ENCODE measurements at places on chromosomes 5 and 9.

DNA sequence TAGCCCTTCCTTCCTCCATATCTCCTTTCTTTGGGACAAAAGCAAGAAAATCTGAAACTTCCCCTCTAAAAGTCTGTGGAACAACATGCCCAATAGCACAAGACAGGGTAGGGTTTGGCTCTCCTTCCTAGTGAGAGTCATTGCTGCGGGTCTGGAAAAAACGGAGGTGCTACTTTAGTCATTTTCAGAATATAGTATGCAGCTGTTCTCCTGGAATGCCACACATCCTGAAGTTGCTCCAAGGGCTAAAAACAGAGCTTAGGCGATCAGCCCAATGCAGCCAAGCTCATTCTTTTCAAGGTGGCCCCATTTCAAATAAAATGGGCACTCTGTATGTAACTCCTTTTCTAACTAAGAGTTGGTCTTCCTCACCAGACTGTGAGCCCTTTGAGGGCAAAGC lies 39.5 kb upstream of the MYOT start:
- no peak for DNase-seq

- DNase-seq, result peak; percentile 53
Measured at GRCh38 chr9:71446473-71447411, 321.6 kb downstream of the CEMIP2 start.

GRCh38 chr9:110650991-110651411 lies 17.6 kb upstream of the MUSK start:
- peak; percentile 94 for DNase-seq

DNA sequence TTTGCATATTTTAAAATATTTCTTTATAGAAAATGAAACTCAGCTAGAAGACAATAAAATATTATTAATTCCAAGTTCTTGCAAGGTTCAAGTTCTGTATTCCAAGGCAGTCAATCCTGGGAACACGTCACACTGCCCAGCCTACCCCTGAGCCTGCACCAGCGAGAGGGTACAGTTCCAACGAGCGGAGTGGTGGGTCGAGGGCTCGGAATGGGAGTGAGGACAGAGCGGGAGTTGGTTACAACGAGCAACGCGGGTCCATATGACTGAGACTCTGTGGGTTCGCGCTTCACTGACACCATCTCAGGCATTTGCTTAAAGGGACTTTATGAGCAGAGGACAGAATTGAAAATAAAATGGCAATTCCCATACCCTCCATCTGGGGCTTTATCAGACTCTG lies 40.0 kb upstream of the SPTLC1 start:
- DNase-seq, result no peak

DNA sequence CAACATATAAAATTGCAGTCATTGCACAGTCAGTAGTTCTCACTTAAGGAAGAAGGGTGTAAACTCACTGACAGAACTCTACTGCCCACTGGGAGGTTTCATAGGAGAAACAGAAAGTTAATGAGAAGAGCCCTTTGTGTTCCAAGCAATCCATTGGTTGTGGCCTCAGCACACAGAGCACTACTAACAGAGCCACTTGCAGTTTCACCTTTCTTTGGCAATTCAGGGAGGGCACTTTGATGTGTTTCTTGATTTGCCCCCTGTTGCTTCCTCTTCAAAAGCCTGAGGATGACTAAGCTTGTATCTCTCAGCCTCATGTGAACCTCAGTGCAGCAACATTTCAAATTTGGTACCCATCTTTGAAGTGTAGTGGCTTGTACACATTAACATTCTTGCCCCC lies 409.4 kb downstream of the DMRTA1 start:
- no peak for DNase-seq

DNA sequence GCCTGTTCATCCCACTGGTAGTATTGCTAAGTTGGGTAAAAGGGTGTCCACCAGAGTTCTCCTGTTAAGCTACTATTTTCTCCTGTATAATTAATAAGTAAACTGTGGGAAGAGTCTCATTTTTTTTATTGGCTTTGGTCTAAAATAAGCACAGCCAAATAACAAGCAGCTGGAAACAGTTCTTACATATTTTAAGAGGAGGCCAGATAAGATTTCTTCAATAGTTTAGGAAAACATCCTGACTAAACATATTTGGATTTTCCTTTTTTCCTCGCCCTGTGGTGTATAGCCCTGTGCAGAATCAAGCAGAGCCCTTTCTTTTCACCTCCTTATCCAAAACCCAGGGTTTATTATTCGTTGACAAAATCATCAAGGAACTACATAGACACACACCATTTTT lies 122.2 kb upstream of the ZNF608 start:
- DNase-seq, result peak; percentile 56

GRCh38 chr5:31678180-31678579 lies 39.2 kb downstream of the PDZD2 start:
- DNase-seq, result no peak

- no peak for DNase-seq
Measured at GRCh38 chr9:68739621-68740174, 34.7 kb downstream of the PIP5K1B start.

- DNase-seq, result no peak
Measured at GRCh38 chr5:135567661-135568060, 11.1 kb downstream of the CXCL14 start.

DNA sequence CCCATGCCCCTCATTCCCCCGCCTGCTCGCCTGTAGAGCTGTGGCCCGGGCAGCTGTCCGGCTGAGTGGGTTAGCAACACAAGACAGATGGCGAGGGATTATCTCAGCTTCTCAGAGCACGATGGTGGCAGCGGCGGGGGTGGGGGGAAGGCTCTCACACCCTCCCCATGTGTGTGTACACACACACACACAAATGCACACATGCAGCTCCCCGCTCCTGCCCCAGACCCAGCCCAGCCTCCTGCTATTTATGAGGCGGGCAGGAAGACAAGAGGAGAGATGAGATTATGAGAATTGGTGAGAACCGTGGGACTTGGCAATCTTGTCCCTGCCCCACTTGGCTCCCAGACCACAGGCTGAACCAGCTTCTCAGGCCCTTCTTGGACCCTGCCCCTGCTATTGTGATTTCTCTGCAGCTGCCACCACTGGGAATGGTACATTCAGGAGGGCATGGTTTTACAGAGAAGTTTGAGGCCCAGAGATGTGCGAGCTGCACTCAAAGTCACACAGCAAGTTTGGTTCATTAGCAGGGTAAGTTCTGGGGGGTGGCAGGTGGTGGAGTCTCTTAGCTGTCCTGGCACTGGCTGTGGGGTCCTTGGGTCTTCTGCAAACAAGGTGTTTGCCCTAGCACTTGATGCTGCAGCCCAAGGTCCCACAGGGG lies 51.0 kb upstream of the PSD2 start:
- no peak for DNase-seq

DNA sequence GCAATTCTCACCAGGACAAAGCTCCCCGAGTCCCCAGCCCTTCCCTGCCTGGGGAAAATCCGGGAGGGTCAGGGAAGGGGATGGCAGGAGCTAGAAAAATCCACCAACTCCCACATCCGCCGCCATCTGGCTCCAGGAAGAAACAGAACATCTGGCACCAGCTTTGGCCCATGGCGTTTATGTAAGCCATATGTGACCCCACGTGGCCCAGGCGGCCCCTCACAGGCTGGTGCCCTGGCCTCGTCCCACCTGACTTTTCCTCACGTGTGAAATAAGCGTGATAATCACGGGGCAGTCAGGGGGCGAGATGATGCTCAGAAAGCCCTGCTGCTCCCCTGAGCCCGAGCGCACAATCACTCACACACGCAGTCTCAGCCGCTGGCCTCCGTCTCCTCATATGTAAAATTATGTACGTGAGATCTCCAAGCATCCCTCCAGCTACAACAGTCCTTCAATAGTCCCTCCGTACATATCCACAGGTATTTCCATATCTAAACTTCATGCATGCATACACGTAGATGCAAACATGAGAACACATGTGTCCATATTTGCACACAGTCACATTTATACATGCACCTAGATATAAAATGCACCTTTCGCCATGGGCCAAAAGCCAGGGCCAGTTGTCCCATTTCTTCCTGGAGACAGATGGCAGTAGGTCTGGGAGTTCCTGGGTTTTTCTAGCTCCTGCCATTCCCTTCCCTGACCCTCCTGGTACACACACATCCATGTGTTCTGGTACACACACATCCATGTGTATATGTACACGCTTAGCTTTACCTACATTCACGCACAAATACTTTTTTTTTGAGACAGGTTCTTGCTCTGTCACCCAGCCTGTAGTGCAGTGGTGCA lies 28.9 kb downstream of the PLPP7 start:
- DNase-seq, result peak; percentile 58

DNA sequence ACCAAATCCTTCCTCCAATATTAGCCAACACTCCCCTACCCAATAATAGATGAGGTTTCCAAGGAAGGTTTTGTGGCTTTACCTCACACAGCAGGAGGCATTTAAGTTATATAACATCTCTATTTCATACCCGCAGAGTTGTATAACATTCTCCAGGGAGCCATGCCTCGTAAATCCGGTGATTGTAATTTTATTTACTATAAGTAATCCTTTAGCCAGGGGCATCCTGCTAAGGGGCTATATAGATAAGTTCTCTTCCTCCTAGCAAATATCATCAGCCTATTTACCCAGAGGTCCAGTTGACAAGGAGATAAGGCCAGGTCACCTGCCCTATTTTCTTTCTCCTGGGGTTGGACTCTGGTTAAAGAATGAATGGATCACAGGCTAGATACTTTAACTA lies 2051.0 kb downstream of the EFNA5 start:
- no peak for DNase-seq

GRCh38 chr9:17928228-17928627 lies 349.4 kb downstream of the SH3GL2 start:
- DNase-seq, result no peak

DNA sequence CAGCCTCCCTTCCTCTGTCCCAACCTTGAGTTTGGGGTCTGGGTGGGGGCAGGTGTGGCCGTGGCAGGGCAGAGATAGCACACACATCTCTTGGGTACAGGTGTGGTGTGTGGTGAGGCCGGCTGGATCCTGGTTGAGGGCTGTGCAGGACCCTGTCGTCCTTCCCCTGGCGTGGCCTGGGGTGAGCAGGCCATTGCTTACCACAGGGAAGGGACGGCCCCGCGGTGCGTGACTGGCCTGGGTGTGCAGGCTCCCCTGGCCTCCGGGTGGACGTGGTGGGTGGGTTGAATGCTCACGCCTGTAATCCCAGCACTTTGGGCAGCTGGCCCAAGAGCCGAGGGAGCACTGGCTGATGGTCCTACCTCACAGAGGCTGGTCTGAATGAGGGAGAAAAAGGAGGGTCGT lies 1.2 kb downstream of the ARRDC1 start:
- no peak for DNase-seq

DNA sequence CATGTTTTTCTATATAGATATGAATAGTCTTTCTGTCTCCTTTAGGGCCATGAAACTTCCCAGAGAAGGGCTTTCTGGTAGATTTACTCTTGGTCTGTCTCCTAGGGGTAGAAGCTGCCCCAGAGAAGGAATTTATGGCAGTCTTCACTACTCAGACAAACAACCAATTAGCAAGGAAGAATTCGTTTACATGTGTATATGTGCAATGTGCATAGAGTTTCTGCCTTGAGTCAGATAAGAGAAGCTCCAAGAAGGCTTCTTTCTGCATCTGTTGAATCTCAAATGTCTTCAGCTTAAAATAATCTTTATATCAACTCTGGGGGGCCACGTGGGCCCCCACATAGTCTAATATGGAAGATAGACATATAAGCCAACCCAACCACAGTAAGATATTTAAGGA lies 7.6 kb upstream of the CLINT1 start:
- peak; percentile 42 for DNase-seq

DNA sequence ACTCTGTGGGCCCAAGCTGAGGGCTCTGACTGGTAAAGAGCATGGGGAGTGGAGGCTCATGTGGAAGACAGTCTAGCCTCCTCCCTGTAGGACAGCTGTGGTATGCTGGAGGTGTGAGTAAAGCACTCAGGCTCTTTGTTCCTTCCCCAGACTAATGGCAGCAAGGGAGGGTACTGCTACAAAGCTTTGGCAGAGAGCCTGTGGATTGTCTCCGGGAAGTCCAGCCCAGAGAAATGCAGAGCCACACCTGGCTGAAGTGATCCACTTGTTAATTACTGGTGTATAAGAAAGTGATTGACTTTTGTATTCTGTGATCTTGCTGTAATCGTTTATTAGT lies 161.7 kb downstream of the OXCT1 start:
- DNase-seq, result no peak

DNA sequence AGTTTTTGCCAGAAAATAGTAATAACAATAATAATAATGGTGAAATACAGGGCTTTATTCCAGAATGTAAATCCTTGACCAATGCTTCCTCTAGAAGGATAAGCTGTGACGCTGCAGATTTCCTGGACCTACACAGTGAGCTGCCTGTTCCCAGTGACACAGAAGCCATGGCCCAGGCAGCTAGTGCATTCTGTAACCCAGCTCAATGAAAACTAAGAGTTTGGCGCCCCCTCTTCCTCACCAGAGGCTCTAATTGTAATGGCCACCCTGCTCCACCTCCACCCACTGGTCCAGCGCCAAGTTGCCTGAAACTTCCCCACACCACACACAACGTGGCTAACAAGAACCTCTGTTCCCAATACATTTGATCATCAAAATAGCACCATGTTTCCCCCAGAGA lies 248.1 kb downstream of the CETN3 start:
- DNase-seq, result peak; percentile 56

DNA sequence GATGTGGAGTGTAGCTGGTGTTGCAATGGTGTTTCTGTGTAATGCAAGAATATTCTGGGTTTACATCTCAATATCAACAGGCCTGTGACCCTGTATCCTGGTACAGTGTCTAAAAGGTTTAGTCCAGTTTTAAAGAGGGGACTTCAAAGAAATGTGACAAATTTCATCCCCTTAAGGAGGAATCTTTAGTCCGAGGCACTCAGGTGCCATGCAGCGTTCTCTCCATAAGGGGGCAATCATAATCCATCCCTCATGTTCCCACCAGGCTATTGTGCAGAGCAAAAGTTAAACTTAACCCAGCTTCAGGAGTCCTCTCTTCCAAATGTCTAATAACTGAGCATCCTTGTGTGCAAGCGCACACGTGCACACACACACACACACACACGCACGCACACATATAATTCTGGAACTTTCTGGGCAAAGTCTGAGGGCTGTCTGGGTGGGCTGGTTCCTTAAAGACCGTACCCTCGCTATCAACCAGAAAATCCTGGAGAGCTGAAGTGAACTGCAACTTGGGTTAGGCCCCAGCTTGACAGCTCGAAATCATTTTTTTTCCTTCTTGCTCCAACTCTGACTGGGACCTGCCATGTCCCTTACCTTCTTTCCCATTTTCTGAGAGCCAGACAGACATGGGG lies 46.0 kb downstream of the CRB2 start:
- DNase-seq, result peak; percentile 53

- DNase-seq, result no peak
Measured at GRCh38 chr9:25374281-25374680, 304.0 kb downstream of the TUSC1 start.

GRCh38 chr5:109986726-109987125 lies 297.0 kb downstream of the MAN2A1 start:
- DNase-seq, result no peak

DNA sequence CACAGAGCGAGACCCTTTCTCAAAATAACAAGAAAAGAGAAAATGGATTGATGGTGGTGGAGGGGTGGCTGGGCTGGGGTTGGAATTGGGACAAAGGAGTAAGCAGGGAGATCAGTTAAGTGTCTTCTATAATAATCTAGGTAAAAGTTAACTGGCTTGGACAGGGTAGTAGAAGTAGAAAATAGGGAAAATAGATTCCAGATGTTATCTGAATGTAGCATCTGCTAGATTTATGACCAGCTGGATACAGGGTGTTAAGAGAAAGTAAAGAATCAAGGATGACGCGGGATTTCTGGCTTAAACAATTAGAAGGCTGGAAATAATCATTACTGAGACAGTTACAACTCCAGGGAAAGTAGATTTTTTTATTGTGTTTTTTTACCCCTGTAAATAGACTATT lies 13.0 kb downstream of the PPP6C start:
- peak; percentile 81 for DNase-seq

Data from fibroblast of villous mesenchyme (primary cell).